H1 (cell line): ENCODE measurements at places on chromosomes 11 and 22.

- DNase-seq = peak; percentile 92
Measured at GRCh38 chr22:33921525-33922348, 1.5 kb upstream of the LARGE1 start.

- no peak for DNase-seq
Measured at GRCh38 chr11:112613051-112613972, 347.9 kb upstream of the NCAM1 start.

DNA sequence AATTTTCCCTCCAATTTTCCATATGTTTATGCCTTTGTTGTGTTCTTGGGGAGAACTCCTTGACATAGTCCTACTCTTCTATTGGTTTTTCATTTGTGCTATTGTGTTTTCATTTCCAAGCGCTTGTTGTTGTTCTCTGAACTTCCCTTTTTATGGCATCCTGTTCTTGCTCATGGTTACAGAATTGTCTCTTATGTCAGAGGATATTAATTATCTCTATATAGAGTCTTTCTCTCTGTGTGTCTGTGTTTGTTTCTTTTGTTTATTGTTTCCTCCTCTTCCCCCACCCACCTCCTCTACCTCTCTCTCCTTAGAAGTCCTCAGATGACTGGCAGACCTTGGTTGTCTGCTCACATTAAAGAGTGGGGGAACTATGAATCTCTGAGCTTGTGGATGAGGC is 69.9 kb downstream of the HORMAD2 start:
- DNase-seq = no peak

DNA sequence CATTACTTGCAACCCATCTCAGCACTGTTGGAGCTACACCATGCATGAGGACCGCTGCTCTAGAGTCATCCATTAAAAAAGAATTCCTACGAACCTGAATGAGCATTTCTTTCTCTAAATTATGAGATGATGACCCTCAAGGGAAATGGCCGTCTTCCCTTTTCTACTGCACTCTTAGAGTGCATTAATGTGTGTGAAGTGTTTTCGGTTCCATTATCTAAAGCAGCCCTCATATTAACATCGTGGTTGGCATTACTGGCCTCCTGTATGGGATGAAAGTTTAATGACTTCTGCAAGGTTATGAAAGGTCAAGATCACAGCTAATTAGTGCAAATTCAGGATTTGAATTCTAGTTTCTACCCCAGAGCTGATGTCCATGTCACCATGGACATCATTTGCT is 16.7 kb downstream of the CD44 start:
- DNase-seq = no peak

DNA sequence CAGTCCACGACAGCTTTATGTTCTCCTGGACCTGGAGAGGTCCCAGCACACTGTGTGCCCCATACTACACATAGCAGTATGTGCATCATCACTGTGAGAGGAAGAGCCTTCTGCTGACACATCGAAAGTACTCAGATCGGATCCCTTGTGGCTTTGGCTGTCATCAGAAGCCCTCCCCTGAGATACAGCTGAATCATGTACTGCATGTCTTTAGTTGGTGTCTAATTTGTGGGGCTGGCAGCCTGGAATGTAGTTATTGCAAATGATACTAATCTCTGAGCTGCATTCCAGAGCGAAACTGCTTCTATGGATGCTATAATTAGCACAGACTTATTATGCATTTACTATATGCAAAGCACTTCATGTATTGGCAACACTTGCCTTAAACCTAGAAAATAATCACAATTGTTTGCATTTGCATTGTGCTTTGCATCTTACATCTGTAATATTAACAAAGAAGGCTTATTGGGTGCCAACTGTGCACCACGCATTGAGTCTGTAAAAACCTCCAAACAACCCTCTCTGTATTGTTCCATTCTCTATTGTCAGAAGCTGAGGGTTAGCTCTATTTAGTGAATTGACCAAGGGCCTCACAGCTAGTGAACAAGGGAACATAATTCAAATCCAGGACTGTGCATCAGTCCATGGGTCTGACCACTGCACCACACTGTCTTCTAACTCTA is 89.2 kb upstream of the CRTAM start:
- DNase-seq = no peak

- no peak for DNase-seq
Measured at GRCh38 chr11:73003088-73003487, 139.0 kb downstream of the FCHSD2 start.

DNA sequence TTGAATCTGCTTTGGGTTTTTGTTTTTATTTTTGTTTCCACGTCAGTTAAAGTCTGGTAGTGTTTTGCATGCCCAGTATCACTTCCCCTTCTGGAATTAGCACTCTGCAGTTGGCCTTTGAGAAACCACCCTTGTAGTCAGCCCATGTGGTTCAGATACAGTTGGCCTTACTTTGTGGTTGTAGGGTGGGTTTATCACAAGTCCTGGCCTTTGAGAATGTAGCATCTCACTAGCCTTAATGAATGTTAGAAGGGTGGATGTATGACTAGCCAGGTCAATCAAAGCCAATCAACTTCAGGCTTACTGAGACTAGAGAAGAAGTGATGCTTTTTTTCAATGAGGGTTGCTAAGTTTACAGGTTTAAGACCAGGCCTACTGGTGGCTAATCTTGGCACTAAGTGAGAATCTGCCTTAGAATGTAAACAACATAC is 19.8 kb downstream of the ARL14EP start:
- DNase-seq = no peak

DNA sequence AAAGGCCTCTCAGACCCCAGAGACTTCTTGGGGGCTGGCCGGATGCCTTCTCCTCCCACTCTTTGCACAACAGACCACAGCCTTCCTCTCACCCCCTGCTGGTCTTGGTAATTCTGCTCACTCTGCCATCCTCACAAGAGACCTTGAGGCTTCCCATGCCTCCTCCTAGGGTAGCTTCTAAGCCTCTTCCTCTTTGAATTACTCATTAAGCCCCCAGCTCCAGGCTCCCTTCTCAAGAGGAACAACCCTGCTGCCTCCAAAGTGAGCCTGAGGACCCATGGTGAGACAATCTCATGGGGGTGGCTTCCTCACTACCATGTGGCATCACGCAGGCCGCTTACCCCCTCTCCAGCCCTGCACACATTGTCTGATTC is 184.6 kb upstream of the SYT13 start:
- DNase-seq = no peak

DNA sequence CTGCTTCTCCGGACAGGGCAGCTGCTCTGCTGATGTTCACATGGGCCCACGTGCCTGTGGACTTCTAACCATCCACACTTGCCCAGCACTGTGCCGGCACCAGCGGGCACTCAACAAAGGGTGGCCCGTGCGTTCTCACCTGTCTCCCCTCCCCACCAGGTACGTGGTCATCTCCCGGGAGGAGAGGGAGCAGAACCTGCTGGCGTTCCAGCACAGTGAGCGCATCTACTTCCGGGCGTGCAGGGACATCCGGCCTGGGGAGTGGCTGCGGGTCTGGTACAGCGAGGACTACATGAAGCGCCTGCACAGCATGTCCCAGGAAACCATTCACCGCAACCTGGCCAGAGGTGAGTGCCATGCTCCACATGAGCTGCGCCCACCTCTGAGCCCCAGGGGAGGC is 66.7 kb downstream of the SYT13 start:
- no peak for DNase-seq

GRCh38 chr11:10390375-10390774 is 64.7 kb upstream of the AMPD3 start:
- no peak for DNase-seq

GRCh38 chr11:114773541-114774338 is 95.4 kb downstream of the NXPE2 start:
- no peak for DNase-seq

GRCh38 chr11:35200811-35201341 is 61.9 kb downstream of the CD44 start:
- DNase-seq = no peak

GRCh38 chr11:13135385-13136271 is 126.5 kb downstream of the RASSF10 start:
- no peak for DNase-seq

GRCh38 chr22:39219071-39220039 is 25.4 kb downstream of the PDGFB start:
- no peak for DNase-seq

GRCh38 chr11:36622431-36623136 is 24.5 kb upstream of the RAG2 start:
- no peak for DNase-seq

GRCh38 chr11:72358466-72359405 is 75.6 kb downstream of the CLPB start:
- no peak for DNase-seq

DNA sequence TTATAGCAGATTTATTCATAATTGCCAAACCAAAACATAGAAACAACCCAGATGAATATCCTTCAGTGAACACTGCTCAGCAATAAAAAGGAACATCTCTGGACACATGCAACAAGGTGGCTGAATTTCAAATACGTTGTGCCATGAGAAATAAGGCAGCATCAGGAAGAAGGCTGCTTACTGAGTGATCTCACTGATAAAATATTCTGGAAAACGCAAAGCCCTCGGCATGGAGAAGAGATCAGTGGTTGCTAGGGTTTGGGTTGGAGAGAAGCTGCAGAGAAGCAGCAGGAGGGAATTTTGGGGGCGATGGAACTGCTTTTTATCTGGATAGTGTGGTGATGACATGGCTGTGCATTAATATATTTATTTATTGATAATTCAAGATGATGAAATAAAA is 11.0 kb upstream of the SHANK2 start:
- DNase-seq = no peak

DNA sequence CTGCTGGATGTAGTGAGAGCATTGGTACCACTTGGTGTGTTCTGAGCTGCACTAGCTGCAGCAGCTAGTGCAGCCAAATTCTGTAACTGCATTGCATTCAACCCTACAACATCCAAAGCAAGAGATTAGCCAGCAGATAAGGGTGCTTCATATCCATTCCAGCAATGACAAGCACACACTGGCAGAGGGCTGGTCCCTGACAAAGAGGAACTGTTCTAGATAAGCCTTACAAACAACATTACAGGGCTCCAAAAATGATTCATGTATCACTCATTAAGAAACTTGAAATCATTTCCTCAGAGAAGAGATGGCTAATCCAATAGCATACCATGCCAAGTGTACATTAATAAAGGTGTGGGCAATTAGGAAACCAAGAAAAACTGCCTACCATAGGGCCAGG is 28.4 kb upstream of the RAPSN start:
- no peak for DNase-seq

GRCh38 chr11:16985297-16985696 is 28.9 kb downstream of the PLEKHA7 start:
- no peak for DNase-seq

GRCh38 chr11:92859156-92859690 is 110.2 kb upstream of the MTNR1B start:
- DNase-seq = no peak

DNA sequence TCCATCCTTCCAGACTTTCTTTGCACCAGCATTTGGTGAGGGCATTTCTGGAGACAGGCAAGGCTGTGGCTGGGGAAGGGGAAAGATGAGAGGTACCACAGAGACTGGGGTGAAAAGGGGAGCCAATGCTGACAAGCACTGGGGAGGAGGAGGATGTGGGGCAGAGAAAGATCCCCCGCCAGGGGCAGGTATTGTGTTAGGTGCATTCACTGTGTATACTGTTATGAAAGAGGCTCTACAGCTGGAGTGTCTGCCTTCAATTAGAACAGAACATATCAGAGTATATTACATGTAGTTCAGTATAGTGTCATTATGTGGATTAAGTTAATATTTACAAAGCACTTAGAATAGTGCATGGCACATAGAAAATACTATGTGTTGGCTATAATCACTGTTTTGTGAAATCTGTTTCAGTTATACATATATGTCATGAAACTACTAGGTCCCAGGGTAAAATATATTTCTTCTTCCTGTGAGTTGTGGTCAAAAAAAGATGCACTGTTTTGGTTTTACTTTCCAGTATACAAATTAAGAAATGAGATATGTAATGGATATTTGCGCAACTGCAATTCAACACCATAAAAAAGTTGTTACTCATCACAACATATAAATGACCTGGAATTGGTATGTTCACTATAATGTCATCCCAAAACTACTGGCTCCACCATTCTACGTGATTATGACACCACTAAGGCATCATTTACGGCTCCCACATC is 8.4 kb downstream of the MSANTD2 start:
- no peak for DNase-seq

GRCh38 chr11:34856251-34856650 is 59.9 kb downstream of the APIP start:
- no peak for DNase-seq

DNA sequence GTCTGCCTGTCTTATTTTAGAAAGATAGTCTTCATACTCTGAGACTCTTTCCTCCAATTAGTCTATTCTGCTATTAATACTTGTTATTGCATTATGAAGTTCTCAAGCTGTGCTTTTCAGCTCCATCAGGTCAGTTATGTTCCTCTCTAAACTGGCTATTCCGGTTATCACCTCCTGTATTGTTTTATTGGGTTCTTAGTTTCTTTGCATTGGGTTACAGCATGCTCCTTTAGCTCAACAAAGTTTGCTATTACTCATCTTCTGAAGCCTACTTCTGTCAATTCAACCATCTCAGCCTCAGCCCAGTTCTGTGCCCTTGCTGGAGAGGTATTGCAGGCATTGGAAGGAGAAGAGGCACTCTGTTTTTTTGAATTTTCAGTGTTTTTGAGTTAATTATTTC is 21.0 kb upstream of the OR5AK2 start:
- no peak for DNase-seq

- peak; percentile 33 for DNase-seq
Measured at GRCh38 chr11:2531277-2531986, 86.6 kb downstream of the KCNQ1 start.

DNA sequence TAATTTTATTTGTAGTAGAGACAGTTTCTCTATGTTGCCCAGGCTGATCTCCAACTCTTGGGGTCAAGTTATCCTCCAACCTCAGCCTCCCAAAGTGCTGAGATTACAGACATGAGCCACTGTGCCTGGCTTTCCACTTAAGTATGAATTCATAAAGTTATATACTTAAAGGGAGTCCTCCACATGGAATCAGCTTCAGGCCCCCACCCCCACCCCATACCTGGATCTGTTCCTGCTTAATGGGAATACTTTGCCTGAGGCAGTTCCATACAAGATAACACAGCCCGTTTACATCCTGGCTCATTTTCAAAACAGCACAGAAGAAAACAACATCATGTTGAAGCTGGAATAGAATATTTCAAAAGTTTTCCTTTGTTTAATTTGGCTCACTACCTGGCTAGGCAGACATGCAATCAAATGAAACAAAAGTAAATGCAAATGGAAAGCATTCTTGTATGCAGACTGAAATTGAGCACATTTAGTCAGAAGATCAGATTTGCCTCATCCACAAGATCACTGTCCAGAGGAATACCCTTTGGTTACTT is 82.4 kb downstream of the FAT3 start:
- no peak for DNase-seq

- no peak for DNase-seq
Measured at GRCh38 chr11:65578667-65579066, 2.8 kb downstream of the EHBP1L1 start.
